ENCODE measurements at places on chromosomes 4 and X.

DNA sequence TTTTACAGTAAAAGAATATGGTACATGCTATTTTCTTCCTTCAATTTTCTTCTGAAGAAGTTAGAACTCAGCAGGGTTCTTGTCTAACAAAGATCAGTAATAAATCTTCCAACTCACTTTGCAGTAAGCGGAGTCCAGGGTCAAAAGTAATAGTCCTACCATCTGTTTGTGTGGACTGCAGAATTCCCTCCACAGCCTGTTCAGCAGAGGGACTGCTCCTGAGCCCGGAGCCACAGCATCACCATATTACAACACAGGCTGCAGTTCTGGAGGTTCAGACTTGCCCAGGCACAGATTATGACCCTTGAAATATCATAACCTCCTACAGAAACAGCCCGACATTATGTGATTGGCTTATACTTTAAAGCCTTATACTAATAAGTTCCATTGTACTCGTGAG lies 10.3 kb downstream of the FHDC1 start:
- DNase-seq: no peak

DNA sequence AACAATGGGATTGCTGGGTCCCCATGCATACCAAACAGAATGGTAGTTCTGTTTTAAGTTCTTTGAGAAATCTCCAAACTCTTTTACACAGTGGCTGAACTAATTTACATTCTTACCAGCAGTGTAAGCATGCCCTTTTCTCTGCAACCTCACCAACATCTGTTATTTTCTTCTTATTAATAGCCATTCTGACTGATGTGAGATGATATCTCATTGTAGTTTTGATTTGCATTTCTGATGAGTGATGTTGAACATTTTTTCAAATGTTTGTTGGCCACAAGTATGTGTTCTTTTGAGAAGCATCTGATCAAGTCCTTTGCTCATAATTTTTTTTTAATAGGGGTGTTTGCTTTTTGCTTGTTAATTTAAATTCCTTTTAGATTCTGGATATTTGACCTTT lies 41.2 kb upstream of the ZMAT1 start:
- no peak for DNase-seq

GRCh38 chr4:88743696-88744095 lies 46.1 kb upstream of the NAP1L5 start:
- no peak for DNase-seq

DNA sequence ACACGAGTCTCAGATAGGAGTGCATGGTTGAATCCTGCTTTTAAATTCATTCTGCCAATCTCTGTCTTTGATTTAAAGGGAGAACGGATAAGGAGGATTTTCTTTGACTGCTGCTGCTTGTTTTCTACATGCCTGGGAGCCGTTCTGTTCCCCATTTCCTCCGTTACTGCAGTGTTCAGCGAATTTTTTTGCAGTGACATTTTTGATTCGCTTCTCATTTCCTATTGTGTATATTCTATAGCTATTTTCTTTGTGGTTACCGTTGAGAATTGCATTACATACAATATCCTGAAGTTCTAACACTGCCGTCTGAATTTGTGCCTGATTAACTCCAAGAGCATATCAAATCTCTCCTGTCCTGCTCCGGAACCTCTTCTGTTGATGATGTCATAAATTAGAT lies 14.8 kb upstream of the MAEA start:
- DNase-seq: no peak

DNA sequence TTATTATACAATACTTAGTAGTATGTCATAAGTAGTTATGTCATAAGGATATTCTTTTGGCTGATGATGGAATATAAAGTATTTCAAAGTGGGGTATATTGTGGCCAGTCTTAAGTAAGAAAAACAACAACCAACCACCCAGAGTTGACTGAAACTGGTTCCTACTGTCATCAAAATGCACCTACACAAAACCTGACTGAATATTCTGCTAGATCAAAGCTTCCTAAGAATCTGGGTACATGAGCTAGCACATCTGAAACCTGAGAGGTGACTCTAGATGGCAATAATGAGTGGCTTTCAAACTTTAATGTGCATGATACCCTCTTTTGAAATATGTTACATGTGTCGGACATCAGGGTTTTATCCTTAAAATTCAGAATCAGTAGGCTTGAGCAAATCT lies 60.4 kb downstream of the REELD1 start:
- DNase-seq: no peak

DNA sequence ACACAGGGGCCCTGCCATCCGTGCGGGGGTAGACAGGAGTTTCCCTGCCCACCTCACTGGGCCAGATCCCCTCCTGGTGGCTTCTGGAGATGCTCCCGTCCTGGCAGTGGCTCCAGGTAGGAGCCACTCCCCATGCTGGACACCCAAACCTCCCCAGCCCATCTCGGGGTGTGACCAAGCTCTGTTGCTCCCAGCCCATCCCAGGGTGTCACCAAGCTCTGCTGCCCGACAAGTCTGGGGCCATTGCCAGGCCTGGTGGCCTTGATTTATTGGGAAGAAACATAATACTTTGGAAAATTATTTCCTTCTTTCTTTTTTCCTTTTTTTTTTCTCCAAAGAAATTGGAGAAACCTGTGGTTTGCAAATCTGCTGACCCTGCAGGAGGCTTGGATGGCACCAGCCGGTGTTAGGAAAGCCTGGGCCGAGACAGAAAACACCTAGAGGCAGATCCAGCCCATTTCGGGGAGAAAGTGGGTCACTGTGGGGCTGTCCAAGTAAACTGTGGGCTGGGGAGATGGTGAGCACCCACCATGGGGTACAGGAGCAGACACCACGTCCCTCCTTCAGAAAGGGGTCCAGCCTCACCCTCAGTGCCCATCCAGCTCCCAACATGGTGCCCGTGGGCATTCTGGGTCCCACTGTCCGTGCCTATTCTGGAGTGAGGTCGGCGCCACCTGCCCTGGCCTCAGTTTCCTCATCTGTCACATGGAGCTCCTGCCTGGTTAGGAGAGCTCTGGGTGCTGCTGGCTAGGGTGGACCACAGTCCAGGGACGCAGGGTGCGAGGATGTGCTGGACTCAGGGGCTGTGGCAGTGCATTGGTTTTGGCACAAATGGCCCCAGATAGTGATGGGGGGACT lies 59.4 kb upstream of the ADRA2C start:
- DNase-seq: no peak

GRCh38 chr4:5280828-5281227 lies 229.5 kb downstream of the STK32B start:
- DNase-seq: no peak

- DNase-seq: no peak
Observed at GRCh38 chr4:153197301-153197700, 6.9 kb upstream of the TRIM2 start.

GRCh38 chr4:165331359-165331758 lies 3.9 kb downstream of the MSMO1 start:
- no peak for DNase-seq

GRCh38 chr4:177052211-177052934 lies 257.3 kb upstream of the NEIL3 start:
- DNase-seq: no peak

DNA sequence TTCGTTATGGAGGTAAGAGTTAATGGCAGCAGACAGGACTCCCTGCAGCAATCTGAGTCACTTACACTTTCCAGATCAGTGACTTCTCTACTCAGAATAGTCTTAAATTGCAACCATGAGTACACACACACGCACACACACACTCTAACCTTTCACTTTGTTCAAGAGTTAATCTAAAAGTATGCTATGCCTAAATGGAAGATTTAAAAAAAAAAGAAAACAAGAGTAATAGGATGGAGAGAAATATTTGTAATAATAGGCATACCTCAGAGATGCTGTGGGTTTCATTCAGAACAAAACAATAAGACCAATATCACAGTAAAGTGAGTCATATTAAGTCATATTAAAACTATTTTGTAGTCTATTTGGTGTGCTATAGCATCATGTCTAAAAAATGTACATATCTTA lies 969.1 kb upstream of the PCDH10 start:
- DNase-seq: no peak

- DNase-seq: no peak
Observed at GRCh38 chr4:55503169-55503568, 43.5 kb downstream of the CLOCK start.

- no peak for DNase-seq
Observed at GRCh38 chrX:52594658-52595057, 60.0 kb downstream of the SSX7 start.

DNA sequence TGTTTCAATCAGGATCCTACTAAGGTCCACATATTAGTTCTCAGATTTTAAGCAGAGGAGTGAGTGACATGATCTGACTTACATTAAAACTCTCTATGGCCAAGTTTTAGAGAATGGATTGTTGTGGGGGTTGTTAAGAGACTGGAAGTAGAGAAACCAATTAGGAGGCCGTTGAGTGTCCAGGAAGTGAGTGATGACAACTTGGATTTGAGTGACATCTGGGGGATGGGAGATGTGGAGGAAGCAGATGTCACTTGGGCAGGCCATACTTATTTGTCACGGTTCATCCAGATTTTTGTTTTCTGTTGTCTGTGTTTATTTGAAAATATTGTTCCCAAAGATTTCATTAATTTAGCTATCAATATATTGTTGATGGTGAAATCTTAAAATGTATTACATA lies 28.3 kb downstream of the ADD1 start:
- DNase-seq: no peak

DNA sequence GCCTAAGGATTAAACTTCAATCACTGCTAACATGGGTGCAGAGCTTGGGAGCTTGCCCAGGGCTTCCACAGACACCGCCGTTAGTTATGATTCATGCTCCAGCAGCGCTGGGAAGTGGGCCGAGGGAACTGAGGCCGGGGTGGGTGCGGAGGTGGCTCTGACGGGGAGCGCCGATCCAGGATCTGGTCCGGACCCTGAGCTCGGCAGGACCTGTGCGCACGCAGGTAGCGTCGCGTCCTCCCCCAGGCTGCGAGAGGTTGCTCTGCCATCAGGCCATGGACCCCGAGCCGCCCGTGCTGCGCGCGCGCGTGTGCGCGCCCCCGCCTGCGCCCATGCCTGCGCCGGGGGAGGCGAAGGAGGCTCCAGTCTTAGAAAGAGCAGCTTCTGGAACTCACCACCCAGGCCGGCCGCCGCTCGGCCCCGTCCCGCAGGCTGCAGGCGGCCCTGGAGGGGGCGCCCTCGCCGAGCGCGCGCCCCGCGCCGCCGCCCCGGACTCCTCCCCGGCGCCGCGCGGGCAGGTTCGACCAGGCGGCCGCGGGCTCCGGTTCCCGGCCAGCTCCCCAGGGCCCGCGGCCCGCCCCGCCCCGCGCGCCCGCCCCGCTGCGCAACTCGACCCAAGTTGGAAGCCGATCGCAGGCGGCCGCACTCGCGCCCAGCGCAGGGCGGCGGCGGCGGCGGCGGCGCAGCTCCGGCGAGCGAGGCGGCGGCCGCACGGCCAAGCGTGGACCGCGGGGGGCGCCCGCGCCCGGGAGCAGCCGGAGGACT lies 732 bp upstream of the ADRA2C start:
- no peak for DNase-seq

- DNase-seq: no peak
Observed at GRCh38 chr4:101309925-101310324, 37.4 kb downstream of the PPP3CA start.

DNA sequence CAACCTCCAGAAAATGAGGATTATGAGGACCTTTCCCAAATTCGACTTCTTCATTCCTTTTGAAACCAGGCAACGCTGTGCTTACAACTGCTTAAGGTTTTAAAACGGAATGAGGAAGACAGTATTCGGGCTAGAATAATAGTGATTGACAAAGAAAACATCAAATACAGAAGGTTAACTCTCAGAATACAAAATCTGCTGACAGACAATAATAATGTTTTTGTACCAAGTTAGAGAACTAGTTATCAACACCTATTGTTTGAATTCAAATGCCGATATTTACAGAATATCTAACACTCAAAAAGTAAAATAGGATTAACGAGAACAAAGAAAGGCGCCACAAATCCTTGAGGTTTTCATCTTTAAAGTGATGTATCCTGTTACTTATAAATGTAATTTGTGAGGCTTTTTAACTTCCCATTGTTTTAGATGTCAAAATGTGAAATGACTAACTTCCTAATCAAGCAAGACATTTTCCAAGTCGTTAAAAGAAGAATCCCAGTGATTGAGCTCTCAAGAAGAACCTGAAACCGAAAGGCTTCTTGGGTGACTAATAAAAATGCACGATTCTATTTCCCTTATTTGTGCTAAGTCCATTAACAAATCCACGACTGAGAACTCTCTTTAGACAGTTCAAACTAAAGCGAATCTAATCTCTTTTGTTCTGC lies 118.3 kb downstream of the SORBS2 start:
- DNase-seq: no peak

GRCh38 chr4:164115236-164115635 lies 620.7 kb downstream of the TMA16 start:
- no peak for DNase-seq

GRCh38 chr4:70365479-70365878 lies 4.9 kb downstream of the SMR3A start:
- DNase-seq: no peak

GRCh38 chr4:127249066-127249766 lies 383.5 kb upstream of the INTU start:
- DNase-seq: no peak

DNA sequence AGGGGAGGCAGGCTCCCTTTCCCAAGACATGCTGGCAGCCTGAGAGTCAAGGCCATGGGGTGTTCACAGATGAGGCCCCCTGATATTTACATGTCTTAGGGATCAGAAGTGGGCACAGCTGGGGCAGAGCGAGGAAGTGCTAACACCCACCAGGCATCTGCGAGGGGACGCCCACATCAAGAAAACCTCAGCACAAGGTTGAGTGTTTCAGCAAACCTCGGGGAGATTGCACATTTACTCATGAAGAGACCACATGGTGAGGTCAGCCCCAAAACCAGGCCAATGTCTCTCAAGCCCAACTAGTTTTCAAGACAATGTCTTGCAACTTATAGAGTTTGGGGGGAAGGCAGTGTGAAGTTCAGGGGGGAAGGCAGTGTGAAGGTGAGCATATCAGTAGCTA lies 55.2 kb downstream of the CLNK start:
- no peak for DNase-seq

DNA sequence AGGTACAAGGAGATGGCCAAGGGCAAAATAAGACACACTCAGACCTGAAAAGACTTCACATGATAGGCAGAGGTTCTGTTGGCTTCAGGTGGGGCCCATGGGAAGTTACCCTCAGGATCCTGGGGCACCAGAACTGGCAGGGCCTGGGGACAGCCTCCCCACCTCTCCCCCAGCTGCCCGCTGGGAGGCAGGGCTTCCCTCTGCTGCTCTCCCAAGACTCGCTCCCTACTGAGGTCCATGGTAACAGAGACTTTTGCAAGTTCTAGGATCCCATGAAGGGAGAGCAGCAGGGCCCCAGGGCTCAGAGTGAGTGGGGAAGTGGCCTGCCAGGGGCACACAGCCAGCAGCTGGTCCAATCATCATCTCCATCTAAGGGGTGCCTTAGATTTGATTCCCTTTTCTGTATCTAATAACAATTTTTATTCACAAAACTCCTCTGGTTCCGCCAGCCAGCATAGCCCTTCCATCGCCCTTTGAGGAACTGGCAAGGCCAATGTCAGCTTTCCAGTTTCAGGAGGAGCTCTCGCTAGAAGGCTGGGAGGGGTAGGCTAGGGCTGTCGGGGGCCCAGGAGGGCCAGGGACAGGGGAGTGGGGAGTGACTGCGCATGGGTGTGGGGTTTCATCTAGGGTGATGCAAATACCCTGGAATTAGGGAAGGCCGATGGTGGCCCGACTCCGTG lies 78.2 kb downstream of the SLC2A9 start:
- DNase-seq: no peak
